CD4-positive, alpha-beta T cell treated with Interleukin-17A for 4 hours (primary cell): ENCODE measurements at places on chromosomes 5 and 9.

- DNase-seq, result no peak
These were observed 27.3 kb upstream of the FER start for GRCh38 chr5:108720391-108720790.

GRCh38 chr5:3142261-3143027 is 391.0 kb upstream of the IRX2 start:
- no peak for DNase-seq

GRCh38 chr9:119736491-119737454 is 367.5 kb upstream of the BRINP1 start:
- no peak for DNase-seq

DNA sequence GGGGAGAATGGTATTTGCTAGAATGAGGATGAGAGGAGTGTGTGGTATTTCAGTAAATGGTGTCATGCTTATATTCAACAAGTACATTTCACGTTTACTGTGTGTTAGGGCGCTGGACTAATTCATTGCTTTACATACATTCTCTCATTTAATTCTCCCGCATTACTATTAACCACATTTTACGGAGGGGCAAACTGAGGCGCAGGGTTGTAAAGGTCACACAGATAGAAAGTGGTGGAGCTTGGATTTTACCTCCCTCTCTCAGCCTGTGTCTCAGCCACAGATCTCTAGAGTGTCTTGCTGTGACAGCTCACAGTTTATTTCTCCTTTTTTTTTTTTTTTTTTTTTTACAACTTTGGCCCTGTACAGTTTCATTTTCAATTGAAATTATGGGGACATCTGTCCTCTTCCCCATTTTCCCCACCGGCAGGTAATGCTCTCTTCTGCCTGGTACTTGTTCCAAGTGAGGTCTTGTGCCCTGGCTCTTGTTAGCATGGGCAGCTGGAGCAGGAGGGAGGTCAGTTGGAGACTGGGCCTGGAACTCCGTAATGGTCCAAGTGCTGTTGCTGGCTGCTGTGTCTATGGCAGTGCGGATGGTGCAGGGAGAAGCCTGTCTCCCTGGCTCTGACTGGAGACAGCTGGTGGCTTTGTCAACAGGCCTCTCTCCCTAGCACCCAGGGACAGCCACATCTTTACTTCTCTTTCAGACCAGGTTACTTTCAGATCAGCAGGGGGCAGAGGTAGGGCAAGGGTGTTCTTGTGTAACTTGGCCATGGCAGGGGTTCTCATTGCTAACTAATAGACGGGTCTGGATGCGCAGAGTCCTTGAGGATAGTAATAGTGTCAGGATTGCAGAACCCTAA is 20.5 kb upstream of the NDST1 start:
- no peak for DNase-seq

GRCh38 chr5:65768723-65769346 is 46.8 kb downstream of the NLN start:
- DNase-seq, result no peak

GRCh38 chr5:154652746-154653417 is 102.3 kb upstream of the LARP1 start:
- DNase-seq, result no peak

- no peak for DNase-seq
These were observed 607.9 kb upstream of the TLE4 start for GRCh38 chr9:78963911-78964310.

DNA sequence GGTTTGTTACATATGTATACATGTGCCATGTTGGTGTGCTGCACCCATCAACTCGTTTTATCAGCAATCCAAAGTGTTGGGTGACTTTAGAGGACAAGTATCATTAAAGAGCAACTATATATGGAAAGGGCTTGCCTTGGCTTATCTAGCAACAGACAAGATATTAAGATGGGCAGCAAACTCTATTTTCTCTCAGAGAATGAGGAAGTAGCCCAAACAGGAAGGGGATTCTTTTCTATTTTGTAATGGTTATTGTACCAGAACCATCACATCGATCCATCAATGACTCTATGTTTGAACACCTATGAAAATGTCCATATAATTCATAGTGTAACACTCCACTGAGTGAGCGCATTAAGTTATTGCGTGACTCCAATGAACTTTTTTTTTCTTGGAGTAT is 260.1 kb upstream of the SLC24A2 start:
- DNase-seq, result no peak

GRCh38 chr5:5783021-5783420 is 360.5 kb downstream of the ICE1 start:
- DNase-seq, result no peak

DNA sequence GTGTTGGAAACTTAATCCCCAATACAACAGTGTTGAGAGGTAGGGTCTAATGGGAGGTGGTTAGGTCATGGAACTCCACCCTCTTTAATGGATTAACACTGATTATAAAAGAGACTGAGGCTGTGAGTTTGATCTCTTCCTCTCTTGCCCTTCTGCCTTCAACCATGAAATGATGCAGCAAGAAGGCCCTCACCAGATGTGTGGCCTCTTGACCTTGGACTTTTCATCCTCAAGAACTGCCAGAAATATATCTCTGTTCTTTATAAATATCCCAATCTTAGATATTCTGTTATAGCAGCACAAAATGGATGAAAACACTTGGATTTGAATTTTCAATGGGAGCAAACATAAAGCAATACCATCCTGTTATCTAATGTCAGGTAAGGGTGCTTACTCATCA is 67.6 kb downstream of the NMUR2 start:
- no peak for DNase-seq

GRCh38 chr5:173623296-173623771 is 6.9 kb upstream of the BOD1 start:
- no peak for DNase-seq

DNA sequence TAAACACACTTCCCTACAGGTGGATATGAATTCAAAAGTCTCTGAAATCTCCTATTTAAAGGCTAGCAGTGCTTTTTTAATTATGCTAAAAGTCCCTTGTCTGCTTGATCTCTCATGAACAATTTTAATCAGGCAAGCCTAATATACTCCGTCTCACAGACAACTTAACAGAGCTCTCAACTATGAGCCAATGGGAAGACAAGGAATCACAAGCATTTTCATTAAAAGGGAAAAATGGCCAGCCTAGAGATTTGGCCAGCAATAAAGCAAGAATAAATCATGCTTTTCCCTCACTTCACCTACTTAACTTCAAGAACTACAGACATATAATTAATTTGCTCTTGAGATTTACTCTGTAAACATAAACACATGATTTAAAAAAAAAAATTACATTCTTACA is 78.0 kb downstream of the RFX3 start:
- DNase-seq, result no peak

DNA sequence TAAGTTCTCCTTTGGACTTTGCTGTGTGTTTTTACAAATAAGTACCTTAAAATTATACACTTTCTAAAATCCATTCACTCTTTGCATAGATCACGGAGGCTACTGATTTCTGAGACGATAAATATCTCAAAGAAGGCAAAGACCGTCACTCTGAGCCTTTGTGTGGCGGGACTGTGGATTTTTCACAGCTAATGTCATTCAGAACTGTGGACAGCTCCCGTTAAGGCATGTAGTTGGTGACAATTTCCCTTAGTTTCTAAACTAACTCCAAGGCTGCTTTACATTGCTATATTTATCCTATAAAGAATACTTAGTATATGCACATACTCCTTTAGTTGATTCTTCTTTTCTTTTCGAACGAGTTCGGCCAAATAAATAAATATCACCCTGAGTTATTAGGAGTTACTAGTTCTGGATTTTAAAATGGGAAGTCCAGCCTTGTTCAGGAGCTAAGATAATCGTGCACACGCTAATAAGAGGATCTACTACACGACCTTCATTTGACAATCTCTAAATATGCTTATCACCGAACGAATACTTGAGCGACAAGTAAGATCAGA is 1.8 kb downstream of the HCN1 start:
- no peak for DNase-seq

- DNase-seq, result no peak
These were observed 146.6 kb downstream of the PIP5K1B start for GRCh38 chr9:68851657-68852056.

DNA sequence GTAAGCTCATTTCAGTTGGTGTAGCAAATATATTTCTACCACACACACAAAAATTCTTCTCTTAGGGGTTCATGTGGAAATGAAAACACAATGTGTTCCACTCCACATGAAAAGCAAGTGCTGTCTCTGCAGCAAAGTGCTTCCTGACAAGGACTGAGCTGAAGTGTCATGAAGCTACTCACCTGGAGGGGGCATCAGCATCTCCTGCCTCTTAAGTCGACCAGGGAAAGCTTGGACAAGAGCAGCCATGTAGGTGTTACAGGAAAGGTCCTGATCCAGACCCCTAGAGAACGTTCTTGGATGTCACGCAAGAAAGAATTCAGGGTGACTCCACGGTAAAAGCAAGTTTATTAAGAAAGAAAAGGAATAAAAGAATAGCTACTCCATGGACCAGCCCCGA is 62.8 kb downstream of the SV2C start:
- peak; percentile 7 for DNase-seq

- DNase-seq, result no peak
These were observed 181.9 kb upstream of the HMHB1 start for GRCh38 chr5:143629871-143630659.

GRCh38 chr9:114008667-114009410 is 69.3 kb downstream of the AMBP start:
- no peak for DNase-seq

DNA sequence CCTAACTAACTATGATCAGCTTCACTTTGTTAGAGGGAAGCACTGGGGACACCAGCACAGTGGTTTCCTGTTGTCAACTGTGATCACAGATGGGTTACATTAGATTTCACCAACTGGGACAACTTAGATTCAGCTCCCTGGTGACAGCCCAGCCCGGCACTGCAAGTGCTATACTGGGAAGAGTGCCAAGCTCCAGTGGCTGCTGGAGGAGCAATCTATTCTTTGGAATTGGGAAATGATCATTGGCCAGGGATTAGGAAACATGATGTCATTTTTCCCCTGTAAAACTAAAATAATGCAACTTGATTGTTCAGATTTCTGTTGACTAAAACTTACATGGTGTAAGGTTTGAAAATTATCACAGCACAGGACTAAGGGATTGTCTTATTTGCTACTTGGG is 33.2 kb downstream of the PTGR1 start:
- DNase-seq, result no peak

DNA sequence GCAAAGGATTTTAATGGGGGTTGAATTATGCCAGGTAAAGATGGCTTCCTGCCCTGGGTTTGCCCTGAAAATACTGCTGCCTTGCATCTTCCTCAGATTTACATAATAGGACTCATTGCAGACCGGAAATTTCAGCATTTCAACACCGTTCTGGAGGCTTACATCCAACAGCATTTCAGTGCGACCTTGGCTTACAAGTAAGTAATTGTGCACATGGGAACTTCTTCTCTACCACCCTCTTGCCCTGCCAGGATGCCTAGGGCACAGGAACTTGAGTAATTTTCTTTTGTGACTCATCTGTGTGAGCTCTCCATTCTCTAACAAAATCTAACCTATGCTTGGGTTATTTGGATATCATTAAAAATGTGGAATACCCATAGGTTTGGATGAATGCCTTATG is 80.2 kb downstream of the DOCK2 start:
- DNase-seq, result no peak

GRCh38 chr9:106637486-106637885 is 225.5 kb upstream of the ZNF462 start:
- no peak for DNase-seq

DNA sequence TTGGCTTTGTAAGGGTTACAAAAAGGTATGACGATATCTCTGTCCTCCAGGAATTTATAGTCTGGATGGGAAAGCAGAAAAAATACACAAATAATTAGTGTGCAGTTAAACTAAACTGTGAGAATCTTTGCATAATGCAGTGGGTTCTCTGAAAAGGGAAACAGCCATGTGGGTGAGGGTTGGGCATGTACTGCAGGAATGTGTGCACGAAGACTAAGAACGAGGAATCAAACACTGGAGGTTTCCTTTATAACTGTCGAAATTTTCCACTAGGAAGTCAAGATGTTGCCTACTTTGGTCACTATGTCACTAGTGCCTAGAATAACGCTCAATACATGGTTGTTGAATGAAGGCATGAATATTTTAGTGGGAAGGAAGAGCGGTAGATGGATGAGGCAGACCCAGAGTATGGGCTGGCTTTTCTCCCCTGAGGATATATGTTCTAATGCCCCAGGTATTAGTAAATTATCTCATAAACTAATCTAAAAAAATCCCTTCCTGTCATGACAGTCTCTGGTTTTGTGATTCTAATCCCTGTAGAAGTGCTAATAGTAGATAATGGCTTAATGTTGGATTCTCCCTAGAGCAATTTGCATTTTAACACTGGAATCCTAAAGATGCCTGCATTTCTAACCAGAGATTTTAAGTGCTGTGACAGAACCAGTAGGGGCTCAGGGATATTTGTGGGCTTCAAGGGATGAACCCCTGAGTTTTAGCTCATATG is 227.3 kb downstream of the NMUR2 start:
- no peak for DNase-seq

GRCh38 chr5:139881143-139881733 is 85.6 kb downstream of the PSD2 start:
- no peak for DNase-seq

- no peak for DNase-seq
These were observed 9.6 kb downstream of the EPB41L4B start for GRCh38 chr9:109311286-109311685.

- DNase-seq, result no peak
These were observed 78.0 kb upstream of the HRH2 start for GRCh38 chr5:175579742-175580432.

GRCh38 chr5:130729541-130729940 is 435.5 kb downstream of the HINT1 start:
- DNase-seq, result no peak

GRCh38 chr5:19855931-19856330 is 132.1 kb downstream of the CDH18 start:
- DNase-seq, result no peak

GRCh38 chr9:33233626-33234342 is 6.2 kb upstream of the SPINK4 start:
- DNase-seq, result no peak

DNA sequence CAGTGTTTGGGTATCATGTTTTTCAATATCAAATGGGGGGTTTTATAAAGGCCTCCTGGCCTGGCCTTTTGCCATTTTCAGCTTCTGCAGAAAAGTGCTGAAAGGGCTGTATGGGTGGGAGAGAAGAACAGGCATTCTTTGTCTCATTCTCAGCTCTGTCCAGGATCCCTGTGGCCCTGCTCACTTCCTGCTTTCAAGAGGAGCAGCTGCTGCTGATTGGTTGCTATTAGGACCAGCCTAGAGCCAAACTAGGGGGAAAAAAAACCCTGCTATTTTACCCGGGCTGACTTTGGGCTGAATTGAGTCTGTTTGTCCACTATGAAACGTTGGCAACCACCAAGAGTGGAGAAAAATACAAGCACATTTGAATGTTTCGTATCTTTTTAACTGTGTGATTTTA is 117.1 kb downstream of the CMYA5 start:
- no peak for DNase-seq

GRCh38 chr9:112786829-112787520 is 36.4 kb downstream of the SNX30 start:
- no peak for DNase-seq

DNA sequence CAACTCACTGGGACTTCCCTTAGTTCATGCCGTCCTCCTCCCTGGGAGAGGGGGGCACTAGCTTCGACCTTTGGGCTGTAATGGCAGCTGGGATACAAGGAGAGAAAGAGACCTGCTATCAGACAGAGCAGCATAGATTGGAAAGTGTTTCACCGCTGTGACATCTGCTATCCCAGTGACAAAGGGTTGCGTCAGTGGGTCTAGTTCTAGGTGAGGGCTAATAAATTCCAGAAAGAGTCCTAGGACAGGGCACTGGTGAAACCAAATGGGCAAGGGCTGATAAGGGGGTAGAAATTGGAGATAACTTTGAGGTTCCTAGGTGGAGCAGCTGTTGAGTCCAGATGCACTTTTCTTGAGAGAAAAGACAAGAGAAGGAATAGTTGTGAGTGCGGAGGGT is 62.5 kb downstream of the RASGRF2 start:
- DNase-seq, result no peak
